Non-pigmented ciliary epithelial cell (primary cell): ENCODE measurements at places on chromosomes 5 and 9.

DNA sequence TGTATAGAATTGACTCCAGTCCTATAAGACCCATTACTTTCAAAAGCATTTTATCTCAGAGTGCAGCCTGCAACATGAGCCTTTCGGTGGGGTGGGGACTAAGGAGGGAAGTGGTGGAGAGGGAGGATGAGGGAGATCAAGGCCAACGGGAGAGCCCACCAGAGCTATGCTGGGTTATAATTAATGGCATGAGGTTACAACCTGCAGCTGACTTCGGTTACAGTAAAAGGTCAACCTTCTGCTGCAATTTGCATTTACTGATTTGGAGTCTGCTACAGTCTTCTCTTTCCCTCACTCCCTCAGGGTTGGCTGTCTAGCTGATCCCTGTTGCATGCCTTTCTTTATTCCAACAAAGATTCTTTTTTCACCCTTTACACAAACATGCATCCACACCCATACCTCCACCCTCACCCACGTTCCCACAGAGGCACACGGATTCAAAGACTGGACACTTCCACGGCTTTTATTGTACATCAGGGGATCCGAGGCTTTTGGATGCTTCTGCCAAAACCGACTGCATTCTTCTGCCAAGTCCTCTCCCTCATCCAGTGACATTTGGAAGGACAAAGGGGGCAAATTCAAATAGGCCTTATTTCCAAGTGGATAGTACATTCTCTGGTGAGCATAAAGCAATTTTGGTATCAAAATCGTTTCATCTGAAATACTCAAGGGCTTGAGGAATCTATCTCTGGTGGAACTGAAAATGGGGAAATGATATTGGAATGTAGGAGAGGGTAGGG is 381.2 kb downstream of the NFIB start:
- DNase-seq: no peak

- no peak for DNase-seq
Observed at GRCh38 chr9:37107701-37108100, 12.7 kb upstream of the ZCCHC7 start.

- no peak for DNase-seq
Observed at GRCh38 chr9:8417341-8417740, 617.8 kb upstream of the DMAC1 start.

DNA sequence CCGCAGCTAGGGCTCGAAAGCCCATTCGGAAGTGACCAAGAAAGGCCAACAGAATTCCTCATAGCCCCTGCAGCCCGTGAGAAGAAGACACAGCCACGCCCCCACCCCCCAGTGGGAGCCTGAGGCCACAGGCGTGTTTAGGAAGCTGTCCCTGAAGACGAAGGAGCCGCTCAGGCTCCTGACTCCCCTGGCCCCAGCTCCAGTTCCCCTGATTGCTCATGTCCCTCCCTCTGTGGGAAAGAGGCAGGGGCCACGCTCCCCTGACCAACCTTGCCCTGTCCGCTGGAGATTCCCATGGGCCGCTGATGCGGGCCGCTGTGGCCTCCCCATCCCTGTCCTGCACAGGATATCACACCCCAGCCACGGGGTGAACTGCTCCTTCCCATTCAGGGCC is 13.6 kb downstream of the ROPN1L start:
- DNase-seq: no peak

DNA sequence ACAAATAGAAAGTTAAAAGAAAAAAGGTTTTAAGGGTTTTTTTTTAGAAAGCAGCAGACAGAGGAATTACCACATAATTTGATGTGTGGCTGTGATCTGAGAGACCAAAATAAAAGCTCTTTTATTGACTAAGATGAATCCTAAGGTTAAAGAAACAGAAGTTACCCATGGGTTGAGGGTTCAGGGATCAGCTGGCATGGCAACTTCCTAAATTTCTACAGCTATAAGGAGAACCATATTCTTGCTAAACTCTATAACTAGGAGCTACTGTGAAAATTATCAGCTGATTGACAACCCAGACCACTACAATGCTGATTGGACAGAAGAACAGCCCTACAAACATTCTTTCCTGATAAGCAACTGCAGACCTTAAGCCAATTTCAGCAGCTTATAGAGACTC is 40.2 kb downstream of the TMEM215 start:
- DNase-seq: no peak

GRCh38 chr9:111451570-111451969 is 32.6 kb downstream of the ECPAS start:
- no peak for DNase-seq

GRCh38 chr5:160173-160510 is 31.2 kb upstream of the LRRC14B start:
- DNase-seq: peak; percentile 55

DNA sequence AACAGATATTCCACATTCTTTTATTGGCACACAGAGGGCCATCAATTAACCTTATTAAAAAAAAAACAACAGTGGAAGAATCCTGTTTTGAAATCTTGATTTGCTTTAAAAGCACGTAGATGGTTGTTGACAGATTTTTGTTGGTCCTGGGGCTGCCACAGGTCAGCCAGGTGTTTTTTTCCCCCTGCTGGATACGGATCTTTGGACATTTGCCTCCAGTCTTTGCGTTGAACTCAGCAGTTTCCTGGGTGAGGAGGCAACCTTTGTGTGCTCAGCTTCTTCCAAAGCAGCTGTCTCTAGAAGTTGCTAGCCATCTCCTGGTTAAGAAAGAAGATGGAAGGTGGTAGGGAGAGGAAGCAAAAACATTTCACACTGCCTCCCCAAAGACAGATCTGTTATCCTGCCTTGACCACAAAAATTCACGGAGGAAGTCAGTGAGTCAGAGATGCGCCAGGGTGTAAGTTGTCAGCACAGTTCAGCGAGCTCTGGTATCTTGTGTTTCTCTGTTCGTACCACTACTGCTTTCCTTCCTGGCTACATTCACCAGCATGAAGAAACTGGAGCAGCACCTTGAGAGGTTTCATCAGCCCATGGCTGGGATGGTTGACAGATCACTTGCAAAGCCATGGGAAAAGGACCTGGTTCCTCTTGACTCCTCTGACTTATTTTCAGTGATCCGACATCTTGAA is 207.3 kb downstream of the ARHGAP26 start:
- DNase-seq: peak; percentile 88

DNA sequence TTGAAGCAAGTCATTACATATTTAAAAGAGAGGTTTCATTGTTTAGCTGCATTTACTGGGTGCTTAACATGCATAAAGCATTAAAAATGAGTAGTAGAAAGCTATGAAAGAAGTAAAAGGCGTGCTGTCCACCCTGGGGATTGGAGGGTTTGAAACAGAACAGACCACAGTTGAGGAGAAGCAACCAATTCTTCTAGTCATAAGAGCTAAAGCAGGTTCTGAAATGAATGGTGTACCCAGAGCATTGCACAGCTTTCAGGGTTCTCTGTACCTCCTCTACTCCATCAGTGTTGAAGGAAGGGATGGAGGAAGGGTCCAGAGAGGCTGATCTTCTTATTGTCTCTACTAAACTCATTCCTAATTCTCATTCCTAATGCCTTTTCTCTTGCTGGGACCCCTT is 68.9 kb downstream of the SH3RF2 start:
- no peak for DNase-seq

GRCh38 chr5:1511651-1512540 is 11.9 kb downstream of the LPCAT1 start:
- no peak for DNase-seq

- DNase-seq: no peak
Observed at GRCh38 chr5:32942225-32942989, 231.3 kb downstream of the NPR3 start.

DNA sequence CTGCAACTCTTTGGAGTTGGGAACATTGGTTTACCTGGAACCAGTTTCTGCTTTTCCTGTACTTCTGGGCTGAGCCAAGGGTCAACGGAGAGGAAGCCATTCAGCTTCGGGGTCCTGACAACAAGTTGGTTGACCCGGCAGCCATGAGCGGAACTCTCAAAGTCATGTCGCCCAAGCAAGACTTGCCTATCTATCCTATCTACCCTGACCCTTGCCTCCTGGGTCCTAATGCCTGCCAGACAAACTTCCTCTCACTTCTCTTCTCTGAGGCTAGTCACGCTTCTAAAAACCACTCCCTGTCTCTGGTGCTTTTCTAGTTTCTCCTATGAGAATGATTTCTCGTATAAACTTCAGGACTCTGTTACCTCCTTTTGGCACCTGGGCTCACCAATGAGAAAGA is 44.7 kb upstream of the CRHBP start:
- DNase-seq: no peak

GRCh38 chr5:97658116-97658900 is 475.3 kb upstream of the RIOK2 start:
- DNase-seq: no peak

GRCh38 chr5:146027751-146028150 is 77.6 kb downstream of the PLAC8L1 start:
- no peak for DNase-seq

DNA sequence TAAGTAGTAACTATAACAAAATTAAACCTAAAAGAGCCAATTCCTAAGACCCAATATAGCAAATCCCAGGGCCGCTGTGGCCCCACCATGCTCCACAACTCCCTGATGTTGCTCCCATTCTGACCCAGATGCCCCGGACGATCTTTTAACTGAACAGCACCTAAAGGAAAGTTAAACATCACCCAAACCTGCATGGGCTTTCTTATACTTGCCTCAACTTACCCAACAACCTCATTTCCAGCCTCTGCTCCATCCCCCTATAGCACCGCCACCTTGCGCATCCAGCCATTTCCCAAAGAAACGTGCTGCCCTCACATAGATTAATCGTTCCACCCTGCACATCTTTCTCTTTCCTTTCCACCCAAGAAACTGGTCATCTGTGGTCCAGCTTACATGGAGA is 54.6 kb downstream of the ZNF354C start:
- DNase-seq: no peak

DNA sequence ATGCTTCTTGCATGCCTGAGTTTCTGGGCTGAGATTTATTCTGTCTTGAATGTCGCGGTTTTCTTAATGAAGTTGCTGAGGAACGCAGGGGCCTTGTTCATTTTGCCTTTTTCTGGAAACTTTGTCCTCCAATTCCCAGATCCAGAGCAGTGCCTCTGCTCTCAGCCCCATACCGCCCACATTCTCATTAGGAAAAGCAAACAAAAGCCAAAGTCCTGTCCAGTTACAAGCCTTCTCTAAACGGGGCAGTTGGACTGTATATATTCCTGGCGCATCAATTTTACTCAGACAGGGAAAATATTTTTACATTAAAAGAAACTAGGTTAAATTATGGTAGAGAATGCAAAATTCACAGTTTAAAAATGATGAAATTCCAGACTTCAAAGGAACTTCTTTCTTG is 1.2 kb upstream of the PSAT1 start:
- no peak for DNase-seq

GRCh38 chr9:4873066-4873465 is 80.3 kb downstream of the RCL1 start:
- no peak for DNase-seq

DNA sequence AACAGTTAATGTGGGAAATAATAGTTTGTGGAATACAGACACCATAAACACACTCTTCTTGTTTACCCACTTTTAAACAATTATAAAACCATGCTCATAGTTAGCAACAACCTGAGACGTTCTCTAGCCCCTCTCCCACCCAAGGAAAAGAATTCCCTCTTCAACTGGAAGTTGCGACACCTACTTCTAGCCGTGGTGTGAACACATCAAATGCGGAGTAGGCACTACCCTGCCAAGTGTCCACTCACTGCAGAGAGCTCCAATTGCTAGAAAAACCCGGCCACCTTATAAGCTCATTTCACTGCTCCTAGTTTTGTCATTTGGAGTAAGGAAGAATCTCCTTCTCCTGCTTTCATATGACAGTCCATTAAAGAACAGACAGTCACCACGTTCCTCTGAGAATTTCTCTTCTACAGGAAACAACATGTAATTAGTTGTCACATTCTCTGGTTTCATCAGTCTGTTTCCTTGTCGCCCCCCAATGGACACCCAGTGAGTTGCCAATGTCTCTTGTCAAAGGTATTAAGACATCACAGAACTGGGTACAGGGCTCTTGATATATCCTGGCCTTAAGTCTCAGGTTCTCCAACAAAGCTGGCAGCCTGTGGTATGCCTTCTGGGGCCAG is 47.3 kb downstream of the PRLR start:
- peak; percentile 20 for DNase-seq

GRCh38 chr5:160044391-160044804 is 35.5 kb downstream of the TTC1 start:
- no peak for DNase-seq

DNA sequence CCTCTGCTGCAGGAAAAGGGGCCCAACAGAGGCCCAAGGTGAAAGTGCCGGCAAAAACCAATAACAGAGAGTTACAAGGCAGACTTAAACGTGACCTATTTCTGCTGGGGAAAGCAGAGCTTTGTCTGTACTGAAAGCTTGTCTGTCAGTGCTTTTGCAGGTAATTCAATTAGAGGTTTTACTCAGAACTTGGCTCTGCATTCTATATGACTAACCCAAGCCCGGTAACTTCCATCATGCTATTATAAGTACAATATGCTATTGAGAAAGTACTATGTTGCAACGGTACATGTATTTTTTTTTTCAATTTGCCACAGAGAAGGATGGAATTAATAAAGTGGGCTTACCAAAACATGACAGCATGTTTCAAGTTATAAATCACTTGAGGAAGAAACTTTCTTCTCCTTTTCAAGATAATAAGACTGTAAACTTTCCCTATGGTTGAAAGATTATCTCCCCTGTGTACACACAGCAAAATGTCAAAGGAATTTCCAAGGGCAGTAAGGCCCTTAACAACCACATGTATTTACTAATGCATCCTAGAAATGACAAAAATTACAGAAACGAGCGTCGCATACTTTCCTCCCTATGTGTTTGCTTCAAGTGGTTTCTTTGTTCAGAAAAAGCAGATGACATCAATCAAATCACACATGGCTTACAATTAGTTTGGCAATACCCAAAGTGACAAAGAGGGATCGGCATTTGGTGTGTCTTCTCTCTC is 282.4 kb downstream of the EFNA5 start:
- peak; percentile 87 for DNase-seq

DNA sequence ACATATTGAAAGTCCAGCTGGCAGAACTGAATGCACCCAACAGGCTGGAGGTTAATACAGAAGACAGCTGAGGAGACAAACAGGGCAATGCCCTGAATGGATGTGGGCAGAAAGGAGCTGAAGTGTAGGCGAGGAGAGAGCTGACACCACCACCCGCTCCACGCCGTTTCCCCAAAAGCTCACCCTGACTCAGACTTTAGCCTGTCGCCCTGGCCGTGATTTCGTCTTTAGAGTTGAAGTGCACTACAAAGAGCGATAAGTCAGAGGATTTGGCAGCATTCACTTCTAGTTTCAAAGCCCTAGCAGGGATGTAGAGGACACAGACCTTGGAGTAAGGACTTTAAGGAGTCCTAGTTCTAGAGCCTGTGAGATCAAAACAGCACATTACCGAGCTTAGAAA is 2.2 kb upstream of the ERAP1 start:
- no peak for DNase-seq

GRCh38 chr9:135340143-135340655 is 139.4 kb upstream of the PPP1R26 start:
- DNase-seq: no peak

DNA sequence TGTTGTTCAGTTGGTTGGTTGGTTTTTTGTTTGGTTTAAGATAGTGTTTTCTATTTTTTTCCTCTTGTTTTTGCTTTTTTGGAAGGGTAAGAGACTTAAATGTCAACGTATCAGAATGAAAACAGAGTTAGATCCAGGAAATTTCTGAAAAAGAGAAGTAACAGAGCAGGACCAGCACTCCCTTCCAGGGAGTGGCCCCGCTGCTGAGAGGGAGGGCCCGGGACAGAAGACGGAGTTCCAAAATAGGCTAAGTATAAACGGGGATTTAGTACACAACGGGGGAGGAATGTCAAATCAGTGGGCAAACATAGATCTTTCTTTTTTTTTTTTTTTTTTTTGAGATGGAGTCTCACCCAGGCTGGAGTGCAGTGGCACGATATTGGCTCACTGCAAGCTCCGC is 92.7 kb upstream of the RUFY1 start:
- no peak for DNase-seq
